ENCODE measurements at places on chromosomes 6 and 20.

DNA sequence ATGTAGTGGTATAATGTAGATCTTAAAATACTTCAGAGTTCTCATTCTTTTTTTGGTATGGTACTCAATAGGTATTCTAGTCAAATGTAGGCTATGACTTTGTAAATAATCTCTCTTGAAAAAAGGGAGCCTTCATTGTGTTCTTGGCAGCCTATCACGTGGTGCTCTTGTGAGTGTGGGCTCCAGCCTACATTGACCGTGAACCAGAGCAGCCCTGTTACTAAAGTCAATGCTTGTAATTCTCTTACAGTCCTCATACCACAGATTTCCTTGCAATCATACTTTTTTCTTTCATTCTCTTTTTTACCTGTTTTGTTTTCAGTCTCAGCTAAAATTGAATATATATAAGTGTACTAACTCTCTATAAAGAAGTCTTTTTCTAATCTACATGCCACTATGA lies 31.1 kb downstream of the ARID1B start:
- H3K36me3 ChIP-seq: no peaks in the 10 kb centered on the region
- H3K27ac ChIP-seq: no peak overlapping the region
- H3K4me1 ChIP-seq: peaks cover 10% of the 10 kb centered on the region
- DNase-seq: peak; percentile 63

DNA sequence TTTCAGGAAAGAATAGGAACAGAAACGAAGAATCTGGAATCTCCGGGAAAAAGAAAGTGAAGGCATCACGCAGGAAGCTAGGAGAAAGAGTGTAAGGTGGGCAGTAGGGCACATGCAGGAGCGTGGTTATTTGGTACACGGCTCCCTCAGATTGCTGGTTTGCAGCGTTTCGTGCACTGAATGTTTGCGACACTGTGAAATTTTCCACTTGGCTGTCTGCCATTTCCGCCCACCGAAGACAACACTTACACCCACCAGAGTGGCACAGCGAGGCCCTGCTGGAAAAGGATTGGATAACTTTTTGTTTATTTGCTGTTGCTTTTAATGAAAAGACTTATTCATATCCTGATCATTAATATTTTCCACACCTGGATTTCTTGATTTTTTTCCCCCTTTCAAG lies 248.3 kb downstream of the GMPR start:
- H3K27ac ChIP-seq: no peak overlapping the region
- H3K4me3 ChIP-seq: no peak overlapping the region
- no peak for DNase-seq
- H3K36me3 ChIP-seq: no peaks in the 10 kb centered on the region

GRCh38 chr6:87483929-87484328 lies 11.2 kb downstream of the SLC35A1 start:
- H3K36me3 ChIP-seq: no peaks in the 10 kb centered on the region
- H3K27ac ChIP-seq: no peak overlapping the region
- H3K27me3 ChIP-seq: no peaks in the 10 kb centered on the region
- no peak overlapping the region for H3K4me3 ChIP-seq
- DNase-seq: peak; percentile 94

DNA sequence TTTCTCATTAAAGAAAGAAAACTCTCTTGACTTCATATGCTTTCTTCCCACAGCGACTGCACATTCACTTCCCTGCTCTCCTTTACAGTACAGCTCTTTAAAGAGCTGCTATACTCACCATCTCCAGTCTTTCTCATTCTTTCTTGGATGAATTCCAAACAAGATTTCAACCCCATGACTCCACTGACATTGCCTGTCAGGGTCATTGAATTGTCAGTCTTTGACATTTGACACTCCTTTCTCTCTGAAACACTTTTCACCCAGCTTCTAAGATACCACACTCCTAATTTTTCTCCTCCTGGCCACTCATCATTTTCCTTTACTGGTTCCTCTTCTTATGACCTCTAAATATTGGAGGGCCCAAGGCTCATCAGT lies 811 bp upstream of the ARMH2 start:
- H3K4me1 ChIP-seq: no peaks in the 10 kb centered on the region
- no peak overlapping the region for H3K4me3 ChIP-seq
- DNase-seq: no peak
- no peaks in the 10 kb centered on the region for H3K27me3 ChIP-seq

DNA sequence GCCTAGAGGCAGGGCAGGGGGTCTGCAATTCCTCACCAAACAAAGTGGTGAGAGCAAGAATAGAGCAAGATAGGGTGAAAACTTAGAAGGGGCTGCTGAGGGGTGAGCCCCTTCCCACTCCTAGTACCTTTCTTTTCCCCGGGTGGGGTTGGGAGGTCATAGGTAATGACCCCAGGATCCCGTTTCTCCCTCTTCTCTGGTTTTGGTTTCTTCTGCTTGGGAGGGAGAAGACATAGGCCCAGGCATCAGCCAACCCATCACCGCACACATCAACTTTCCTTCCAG lies 3.5 kb downstream of the VARS1 start:
- peaks cover 6% of the 10 kb centered on the region for H3K36me3 ChIP-seq
- no peak overlapping the region for H3K27ac ChIP-seq
- peaks cover 2% of the 10 kb centered on the region for H3K4me1 ChIP-seq
- DNase-seq: no peak

- no peaks in the 10 kb centered on the region for H3K27me3 ChIP-seq
- no peak overlapping the region for H3K27ac ChIP-seq
- no peak overlapping the region for H3K4me3 ChIP-seq
- no peak for DNase-seq
These were observed 113.7 kb downstream of the SLC23A2 start for GRCh38 chr20:4887586-4887985.

DNA sequence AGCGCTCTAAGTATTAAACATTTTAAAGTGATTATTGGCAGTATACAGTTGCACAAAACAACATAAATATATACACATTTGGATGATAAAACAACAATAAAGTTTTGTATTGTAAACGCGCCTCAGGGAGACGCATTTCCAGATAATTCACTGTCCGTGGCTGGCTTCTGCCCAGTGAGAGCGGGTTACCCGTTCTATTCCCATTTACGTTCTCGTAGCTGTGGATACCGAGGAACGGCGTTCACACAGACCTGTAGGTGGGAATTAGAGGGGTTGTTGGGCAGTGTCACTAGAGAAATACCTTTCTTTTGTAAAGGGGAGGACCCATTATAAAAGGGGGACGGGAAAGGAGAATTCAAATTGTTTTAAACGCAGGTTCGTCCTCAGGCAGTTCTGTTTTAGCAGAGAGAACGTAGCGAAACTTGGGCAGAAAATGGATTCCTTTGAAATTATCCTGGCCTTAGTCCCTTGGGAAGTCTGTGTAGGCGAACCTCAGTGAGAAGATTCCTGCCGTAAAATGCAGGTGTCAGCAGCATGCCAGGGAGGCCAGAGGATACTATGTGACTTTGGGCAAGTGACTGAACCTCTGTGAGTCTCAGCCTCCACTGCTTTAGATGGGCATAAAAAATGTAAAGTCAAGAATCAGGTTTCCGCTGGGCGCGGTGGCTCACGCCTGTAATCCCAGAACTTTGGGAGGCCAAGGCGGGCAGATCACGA lies 756 bp downstream of the MTG2 start:
- DNase-seq: no peak
- peak overlapping the region; percentile 74 for H3K4me3 ChIP-seq
- H3K27ac ChIP-seq: no peak overlapping the region
- no peaks in the 10 kb centered on the region for H3K27me3 ChIP-seq

GRCh38 chr6:167255918-167256553 lies 35.1 kb upstream of the UNC93A start:
- H3K27me3 ChIP-seq: no peaks in the 10 kb centered on the region
- DNase-seq: peak; percentile 42

- no peaks in the 10 kb centered on the region for H3K36me3 ChIP-seq
- H3K4me3 ChIP-seq: no peak overlapping the region
- H3K27me3 ChIP-seq: no peaks in the 10 kb centered on the region
These were observed 58.7 kb upstream of the TGM3 start for GRCh38 chr20:2237059-2237458.

GRCh38 chr6:85685713-85686112 lies 43.0 kb upstream of the SYNCRIP start:
- H3K4me1 ChIP-seq: no peaks in the 10 kb centered on the region
- DNase-seq: no peak
- no peak overlapping the region for H3K27ac ChIP-seq
- H3K36me3 ChIP-seq: no peaks in the 10 kb centered on the region
- no peaks in the 10 kb centered on the region for H3K27me3 ChIP-seq

DNA sequence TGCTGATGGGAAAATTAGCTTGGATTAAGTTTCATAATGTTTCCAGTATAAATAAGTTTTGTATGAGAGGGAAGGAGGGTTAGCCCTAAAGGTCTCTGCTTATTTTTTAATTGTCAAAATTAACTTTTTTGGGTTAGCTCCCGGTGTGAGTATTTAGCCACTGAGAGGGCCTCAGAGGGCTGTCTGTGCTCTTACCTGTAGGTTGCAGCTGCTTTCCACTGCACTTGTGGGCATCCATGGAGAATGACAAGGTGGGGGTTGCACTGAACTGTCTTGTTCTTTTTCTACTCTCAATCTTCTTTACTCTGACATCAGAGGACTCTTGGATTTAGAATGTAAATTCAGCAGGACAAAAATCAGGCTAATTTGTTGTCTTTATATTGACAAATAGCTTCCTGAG lies 81.4 kb downstream of the CD164 start:
- no peak overlapping the region for H3K4me3 ChIP-seq
- H3K27ac ChIP-seq: no peak overlapping the region
- H3K36me3 ChIP-seq: no peaks in the 10 kb centered on the region
- H3K4me1 ChIP-seq: peaks cover 10% of the 10 kb centered on the region
- no peaks in the 10 kb centered on the region for H3K27me3 ChIP-seq

DNA sequence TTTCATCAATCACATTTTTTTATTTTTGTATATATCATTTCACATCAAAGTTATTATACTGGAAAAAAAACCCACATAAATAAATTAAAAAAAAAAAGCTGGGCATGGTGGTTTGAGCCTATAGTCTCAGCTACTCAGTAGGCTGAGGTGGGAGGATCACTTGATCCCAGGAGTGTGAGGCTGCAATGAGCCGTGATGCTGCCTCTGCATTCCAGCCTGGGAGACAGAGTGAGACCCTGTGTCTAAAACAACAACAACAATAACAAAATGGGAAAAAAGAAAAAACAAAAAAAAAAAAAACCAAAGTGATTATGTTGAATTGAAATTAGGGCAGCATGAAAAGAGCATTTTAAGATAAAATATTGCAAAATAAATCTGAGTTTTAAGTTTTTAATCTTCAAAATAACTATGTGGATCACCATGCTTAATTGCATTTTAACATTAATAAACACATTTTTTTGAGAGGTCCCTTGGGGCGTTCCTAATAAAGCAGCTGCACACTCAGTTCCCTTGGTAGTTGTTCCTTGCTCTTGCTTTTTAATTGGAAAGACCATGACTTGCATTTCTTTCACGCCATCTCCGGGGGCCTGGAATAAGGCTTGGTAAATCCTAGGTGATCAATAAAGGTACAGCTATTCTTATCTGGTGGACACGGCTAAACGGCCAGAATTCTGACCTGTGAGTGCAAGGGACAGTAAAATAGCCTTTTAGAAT lies 15.1 kb downstream of the NOX3 start:
- no peaks in the 10 kb centered on the region for H3K36me3 ChIP-seq
- H3K4me3 ChIP-seq: no peak overlapping the region
- no peaks in the 10 kb centered on the region for H3K27me3 ChIP-seq

GRCh38 chr20:20089018-20089417 lies 36.7 kb downstream of the CFAP61 start:
- DNase-seq: no peak
- H3K27me3 ChIP-seq: no peaks in the 10 kb centered on the region
- H3K4me3 ChIP-seq: no peak overlapping the region
- no peaks in the 10 kb centered on the region for H3K36me3 ChIP-seq
- no peak overlapping the region for H3K27ac ChIP-seq
- no peaks in the 10 kb centered on the region for H3K4me1 ChIP-seq

GRCh38 chr6:43945768-43946080 lies 175.7 kb downstream of the VEGFA start:
- no peak for DNase-seq
- H3K36me3 ChIP-seq: no peaks in the 10 kb centered on the region
- H3K4me3 ChIP-seq: no peak overlapping the region
- no peaks in the 10 kb centered on the region for H3K4me1 ChIP-seq

DNA sequence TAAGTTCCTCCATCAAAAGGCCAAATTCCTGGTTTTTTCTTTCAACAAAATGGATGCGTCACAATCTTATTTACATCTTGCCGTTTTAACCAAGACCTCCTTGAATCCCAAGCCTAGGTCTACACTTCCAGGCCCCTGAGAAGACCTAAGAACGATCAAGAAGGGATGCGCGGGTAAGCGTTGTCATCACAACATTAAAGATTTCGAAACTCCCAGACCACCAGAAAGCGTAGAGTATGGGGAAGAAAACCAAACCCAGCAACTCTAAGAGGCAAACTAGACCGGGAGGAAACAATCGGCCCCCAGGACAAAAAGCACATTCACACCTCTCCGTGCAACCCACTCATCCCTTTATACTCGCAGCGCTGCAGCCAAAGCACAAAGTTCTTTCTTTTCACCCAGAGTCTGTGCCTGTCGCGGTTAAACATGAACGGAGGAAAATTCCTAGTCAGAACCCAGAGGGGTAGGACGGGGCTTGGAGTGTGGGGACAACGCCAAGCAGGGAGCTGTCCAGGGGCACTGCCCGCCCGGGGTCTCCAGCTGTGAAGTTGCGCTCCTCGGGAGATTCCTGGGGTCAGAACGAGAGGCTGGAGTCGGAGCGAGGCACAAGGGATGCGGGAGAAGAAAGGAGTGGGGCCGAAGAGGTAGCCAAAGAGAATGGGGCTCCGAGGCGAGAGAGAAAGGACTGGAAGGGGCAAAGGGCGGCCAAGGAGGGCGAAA lies 725 bp downstream of the OSER1 start:
- H3K4me1 ChIP-seq: peaks cover 7% of the 10 kb centered on the region
- DNase-seq: peak; percentile 69
- H3K27ac ChIP-seq: peak overlapping the region; percentile 91
- no peaks in the 10 kb centered on the region for H3K36me3 ChIP-seq
- peak overlapping the region; percentile 97 for H3K4me3 ChIP-seq
- H3K27me3 ChIP-seq: no peaks in the 10 kb centered on the region

GRCh38 chr20:56909918-56910714 lies 281.0 kb downstream of the TFAP2C start:
- H3K27ac ChIP-seq: no peak overlapping the region
- no peak for DNase-seq
- no peaks in the 10 kb centered on the region for H3K27me3 ChIP-seq
- H3K4me1 ChIP-seq: peaks cover 3% of the 10 kb centered on the region

GRCh38 chr6:148257810-148258209 lies 84.8 kb upstream of the SASH1 start:
- no peak for DNase-seq
- H3K36me3 ChIP-seq: no peaks in the 10 kb centered on the region
- H3K4me3 ChIP-seq: no peak overlapping the region
- no peak overlapping the region for H3K27ac ChIP-seq
- H3K4me1 ChIP-seq: no peaks in the 10 kb centered on the region

Measured in mesendoderm (in vitro differentiated cells).